ENCODE measurements at places on chromosomes 7 and 10.

DNA sequence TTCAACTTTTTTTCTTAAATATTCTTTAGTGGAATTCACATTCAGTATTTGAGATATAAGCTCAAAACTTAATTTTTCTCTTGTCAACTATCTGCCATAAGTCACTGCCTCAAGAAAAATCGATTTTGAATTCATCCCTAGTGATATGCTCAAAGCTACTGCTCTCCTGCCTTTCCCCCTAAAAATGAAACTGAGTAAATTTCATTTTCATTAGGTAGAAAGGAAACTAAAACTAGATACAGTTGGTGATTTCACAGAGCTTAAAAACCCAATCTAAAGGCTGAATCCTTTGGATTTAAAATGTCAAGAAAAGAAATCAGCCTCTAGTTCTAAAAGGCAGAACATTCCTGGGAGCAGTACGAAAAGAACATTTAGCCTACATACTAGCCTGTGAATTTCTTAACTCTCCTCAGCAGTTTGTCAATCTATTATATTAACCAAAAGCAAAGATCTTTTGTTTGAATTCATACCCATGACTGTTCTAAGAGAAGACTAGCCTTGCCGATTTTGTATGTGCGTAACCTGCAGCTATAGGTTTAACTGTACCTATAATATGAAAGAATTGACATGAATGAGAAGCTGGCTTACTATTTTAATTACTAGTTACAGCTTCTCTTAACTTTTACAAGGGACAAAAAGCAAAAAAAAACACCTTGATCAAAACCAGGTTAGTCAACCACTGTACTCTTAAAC is 4.9 kb upstream of the FAM53B start:
- no peak for DNase-seq

DNA sequence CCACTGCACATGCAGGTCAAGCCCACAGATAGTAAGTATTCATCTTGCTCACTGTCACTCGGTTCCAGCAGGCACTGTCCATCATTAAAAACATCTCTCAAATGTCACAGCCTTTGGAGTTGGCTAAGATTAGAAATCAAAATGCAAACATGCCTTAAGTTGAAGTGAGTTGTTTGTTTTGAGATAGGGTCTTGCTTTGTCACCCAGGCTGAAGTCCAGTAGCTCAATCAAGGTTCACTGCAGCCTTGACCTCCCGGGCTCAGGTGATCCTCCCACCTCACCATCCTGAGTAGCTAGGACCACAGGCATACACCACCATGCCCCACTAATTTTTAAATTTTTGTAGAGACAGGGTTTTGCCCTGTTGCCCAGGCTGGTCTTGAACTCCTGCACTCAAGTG is 98.1 kb downstream of the EBF3 start:
- no peak for DNase-seq

- no peak for DNase-seq
Measured at GRCh38 chr7:15684111-15684800, 2.2 kb downstream of the MEOX2 start.

DNA sequence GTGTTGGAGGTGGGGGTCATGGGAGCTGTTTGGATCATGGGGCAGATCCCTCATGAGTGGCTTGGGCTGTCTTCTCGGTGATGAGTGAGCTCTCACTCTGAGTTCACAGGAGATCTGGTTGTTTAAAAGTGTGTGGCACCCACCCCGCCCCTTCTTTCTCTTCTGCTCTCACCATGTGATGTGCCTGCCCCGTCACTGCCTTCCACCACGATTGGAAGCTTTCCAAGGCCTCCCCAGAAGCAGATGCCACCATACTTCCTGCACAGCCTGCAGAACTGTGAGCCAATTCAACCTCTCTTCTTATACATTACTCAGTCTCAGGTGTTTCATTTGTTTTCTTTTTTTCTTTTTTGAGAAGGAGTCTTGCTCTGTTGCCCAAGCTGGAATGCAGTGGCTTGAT is 170.0 kb downstream of the PTPN20 start:
- DNase-seq = no peak

DNA sequence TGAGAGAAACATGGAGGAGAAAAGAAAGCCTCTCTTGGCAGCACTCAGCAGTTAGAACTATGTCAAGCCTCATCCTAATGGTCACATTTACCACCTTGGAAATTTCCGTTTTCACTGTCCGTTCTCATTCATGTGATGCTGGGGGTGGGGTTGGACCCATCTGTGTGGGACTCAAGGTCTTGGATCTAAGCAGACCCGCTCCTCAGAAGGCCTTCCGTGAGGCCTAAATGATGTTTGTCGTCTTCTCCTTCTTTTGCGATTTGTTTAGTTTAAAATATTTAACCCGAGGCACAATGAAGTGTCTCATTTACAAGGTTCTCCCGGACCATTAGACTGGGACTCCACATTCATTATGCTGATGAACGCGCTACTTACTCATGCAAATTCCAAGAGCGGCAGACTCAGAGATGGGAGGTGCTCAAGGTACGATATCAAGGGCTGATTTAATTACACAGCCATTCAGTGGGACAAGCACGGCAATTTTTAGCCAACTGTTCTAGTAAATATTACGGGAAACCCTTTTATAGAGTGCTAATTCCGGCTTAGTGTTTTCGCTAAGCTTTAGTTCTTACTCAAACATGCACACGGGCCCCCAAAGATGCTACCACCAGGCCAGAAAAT is 109.1 kb upstream of the EFCAB10 start:
- DNase-seq = no peak

DNA sequence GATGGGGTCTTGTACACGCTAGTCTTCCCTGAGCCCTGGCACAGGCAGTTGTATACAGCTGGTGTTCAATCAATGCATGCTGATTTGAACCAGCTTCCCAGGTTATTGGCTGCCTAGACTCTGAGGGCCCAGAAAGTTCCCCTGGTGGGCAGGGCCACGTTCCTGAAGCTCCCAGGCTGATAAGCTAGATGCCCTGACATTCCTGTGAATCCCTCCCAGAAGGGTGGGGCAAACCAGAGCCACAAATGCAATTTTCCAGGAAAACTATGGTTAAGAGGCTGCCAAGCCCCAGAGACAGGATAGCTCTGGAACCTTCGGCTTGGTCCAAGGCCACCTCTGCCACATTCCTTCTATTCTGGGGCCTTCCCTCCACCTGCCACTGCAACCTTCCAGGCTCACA is 78.2 kb downstream of the FAM53B start:
- DNase-seq = no peak

- DNase-seq = no peak
Measured at GRCh38 chr10:123266971-123267370, 112.8 kb downstream of the BUB3 start.

DNA sequence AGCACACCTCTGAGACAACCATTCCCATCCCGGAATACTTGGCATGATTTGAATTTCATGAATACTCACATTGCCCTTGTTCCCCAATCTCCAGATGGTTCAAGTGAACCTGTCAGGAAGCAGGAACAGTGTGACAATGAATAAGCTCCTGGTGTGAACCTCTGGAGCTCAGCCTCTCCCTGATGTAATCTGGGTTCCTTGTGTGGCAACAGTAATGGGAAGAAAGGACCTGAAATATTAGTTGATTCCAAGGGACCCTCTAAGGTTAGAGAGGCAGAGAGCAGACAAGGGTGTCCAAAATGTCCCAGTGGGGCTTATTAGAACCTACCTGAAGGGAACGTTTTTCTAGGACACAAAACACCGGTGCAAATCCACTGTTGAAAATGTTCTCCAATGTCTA is 8.5 kb downstream of the OR2A7 start:
- peak; percentile 17 for DNase-seq

All from iPS DF 19.7 (cell line).